ENCODE measurements at places on chromosomes 4 and X.

DNA sequence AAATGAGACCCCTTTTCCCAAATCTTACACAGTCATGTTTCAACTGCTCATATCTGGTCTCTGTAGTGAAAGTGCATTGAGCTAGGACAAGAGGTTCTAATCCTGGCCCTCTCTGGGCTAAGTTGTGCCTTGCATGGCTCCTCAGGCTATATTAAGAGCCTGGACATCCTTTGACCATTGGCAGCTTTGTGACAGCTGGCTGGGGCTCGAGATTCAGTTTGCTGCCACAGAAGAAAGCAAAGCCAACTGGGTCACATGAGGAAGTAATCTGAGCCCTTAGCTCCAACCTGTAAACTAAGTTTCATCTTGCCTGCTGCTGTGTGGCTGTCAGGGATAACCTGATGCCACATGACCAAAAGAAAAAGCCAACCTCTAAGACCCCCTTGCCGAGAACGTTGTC lies 51.8 kb upstream of the JADE1 start:
- DNase-seq = no peak

- no peak for DNase-seq
Observed at GRCh38 chr4:111681751-111682150, 463.5 kb upstream of the FAM241A start.

DNA sequence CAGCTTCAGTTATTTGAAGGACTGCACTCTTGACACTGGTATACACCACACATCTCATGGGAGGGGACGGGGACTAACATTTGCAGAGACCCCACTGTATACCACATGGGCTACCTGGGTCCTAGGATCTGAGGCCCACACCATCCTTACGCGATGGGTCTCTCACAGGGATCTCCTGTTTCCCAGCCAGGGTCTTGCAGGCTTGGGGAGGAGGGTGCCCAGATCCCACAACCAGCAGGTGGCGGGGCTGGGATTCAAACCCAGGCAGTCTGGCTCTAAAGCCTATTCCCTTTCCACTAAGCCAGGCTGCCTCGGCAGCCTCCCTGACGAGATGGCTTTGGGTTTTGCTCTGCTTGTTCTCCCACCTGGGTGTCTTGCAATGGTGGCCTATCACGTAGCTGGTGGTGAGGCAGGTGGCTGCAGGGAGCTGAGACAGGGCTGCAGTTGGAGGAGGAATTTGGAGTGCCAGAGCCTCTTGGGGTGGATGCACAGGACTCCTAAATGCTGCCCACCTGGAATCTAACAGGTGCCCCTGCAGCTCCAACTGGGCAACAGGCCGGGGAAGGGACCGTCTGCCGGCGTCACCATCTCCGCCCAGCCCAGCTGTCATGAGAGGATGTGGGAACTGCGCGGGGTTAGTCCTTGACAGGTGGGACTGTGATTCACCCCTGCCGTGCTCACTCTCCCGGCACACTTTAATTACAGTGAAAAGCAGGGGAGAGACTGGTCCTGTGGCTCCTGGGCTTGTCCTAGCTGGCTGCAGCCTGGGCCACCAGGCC lies 110.7 kb downstream of the PSAPL1 start:
- no peak for DNase-seq

- no peak for DNase-seq
Observed at GRCh38 chr4:40466789-40467188, 131.7 kb downstream of the CHRNA9 start.

DNA sequence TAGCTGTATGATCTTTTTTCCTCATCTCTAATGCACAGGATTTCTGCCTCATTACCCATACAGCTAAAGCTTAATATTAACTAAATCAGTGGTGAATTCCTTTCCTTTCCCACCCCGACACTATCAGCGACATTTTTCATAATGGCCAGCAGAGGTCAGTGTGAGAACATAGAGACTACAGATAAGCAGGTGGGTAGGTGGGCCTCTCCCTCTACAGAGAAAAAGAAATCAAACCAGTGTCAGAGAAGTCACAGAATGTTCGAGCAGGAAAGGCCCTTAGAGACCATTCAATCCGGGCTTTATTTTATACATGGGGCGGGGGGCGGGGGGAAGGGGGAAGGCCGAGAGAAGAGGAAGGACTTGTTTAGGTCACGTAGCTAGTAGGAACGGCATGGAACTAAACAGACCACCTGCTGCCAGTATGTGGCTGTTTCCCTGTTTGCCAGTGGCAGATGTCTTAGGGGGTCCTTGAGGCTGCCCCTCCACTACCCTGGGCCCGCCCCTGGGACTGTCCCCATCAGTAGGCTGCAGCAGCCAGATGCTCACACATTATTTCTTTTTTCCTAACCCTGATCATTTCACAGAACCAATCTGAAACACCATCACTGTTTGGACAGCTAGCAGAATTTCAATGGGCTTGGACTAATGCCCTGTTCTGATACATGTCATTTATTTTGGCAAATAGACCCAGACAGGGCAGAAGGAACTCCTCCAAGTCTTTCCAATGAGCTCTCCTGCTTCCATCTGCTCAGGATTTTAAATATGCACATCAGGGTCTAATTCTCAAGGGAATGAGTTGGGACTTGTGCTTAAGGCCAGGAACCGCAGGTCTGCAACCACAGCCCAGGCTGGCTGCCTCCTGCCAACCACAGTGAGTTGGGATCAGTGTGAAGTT lies 133.4 kb downstream of the ATG4A start:
- DNase-seq = peak; percentile 2

DNA sequence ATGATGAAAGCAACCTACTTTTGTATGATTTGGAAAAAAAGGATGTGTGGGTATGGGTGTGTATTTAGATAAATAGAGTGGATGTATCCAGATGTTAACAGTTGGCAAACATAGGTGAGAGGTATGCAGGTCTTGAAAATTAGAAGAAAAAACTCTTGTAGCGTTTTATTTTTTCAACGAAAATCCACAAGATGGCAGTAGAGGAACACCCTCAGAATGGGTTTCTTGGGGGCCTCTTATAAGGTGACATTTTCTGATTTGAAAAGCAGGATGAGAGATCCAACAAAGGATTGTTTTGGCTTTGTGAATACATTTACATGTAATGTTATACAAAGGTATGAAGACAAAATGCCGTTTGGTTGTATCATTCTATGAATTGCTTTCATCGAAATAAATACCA lies 68.3 kb downstream of the FMR1NB start:
- no peak for DNase-seq

- DNase-seq = no peak
Observed at GRCh38 chr4:19005211-19005610, 983.7 kb upstream of the LCORL start.

DNA sequence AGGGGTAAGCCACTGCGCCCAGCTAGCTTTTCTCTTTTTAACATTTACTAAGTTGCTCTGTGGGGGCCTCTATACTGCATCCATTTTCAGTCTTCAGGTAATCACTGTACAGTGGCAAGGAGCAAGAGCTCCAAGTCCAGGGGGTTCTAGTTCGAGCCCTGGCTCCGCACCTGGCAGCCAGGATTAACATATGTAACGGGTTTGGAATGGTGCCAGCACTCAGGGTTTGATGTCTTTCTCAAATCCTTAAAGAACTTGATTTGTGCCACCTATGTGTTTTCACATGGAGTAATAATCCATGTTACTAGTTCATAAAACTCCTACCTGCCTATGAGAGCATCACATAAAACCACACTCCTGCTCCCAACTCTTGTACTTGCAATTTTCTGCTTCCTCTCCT lies 4.5 kb downstream of the GRPEL1 start:
- DNase-seq = no peak

- no peak for DNase-seq
Observed at GRCh38 chr4:168631241-168632162, 134.7 kb downstream of the PALLD start.

GRCh38 chrX:44459501-44459900 lies 83.2 kb downstream of the FUNDC1 start:
- no peak for DNase-seq

- no peak for DNase-seq
Observed at GRCh38 chr4:41631523-41631922, 93.6 kb downstream of the LIMCH1 start.

GRCh38 chr4:104879367-104879766 lies 267.3 kb upstream of the TET2 start:
- no peak for DNase-seq

- no peak for DNase-seq
Observed at GRCh38 chrX:23482561-23482960, 147.9 kb downstream of the PTCHD1 start.

All from HS-27A (cell line).